Glutamatergic neuron (in vitro differentiated cells): ENCODE measurements at places on chromosomes 13 and 19. TPM values are rescaled to one million over a fixed set of nuclear protein-coding genes. Genes with fewer than 3 reads are reported as not detected.

The POLRMT gene
- total RNA-seq, result 79.9 TPM

- DNase-seq, result no peak
These were observed 10.1 kb downstream of the FOSB start for GRCh38 chr19:45477713-45478453.

The IGFL2 gene
- total RNA-seq, result not detected

The S1PR4 gene
- total RNA-seq, result not detected

The ZNF493 gene
- 56.4 TPM for total RNA-seq

The NANOS2 gene
- not detected for total RNA-seq

The TPRX2 gene
- total RNA-seq, result not detected

The CGB3 gene
- not detected for total RNA-seq

- DNase-seq, result no peak
These were observed 13.0 kb upstream of the ZNF460 start for GRCh38 chr19:57267291-57267690.

The MYPOP gene
- 7.1 TPM for total RNA-seq

DNA sequence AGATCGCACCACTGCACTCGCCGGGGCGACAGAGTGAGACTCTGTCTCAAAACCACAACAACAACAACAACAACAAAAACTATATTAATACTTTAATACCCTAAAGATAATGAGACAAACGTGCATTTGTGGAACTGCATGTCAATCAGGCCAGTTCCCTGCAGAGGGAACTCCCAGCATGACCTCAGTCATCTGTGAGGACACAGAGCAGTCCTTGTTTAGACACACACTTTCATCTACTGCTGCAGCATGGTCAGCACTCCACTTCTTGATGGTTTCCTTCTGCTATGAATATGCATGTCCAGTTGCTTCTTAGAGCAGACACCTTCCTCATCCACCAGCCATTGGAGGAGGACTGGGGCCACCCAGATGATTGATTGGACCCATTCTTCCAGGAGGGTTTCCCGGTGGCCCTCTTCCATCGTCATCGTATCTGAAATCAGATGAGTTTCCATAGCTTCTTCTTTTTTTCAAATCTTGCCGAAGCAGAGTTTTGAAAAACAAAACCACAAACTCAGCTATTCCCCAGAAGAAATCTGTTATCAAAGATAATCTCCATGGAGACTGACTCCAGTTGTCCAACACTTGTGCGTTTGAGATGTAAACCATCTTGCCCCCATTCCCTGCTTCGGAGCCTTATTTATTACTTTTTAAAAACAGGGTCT, 26.5 kb downstream of the ZNF607 start:
- DNase-seq, result no peak

- no peak for DNase-seq
These were observed 115.3 kb downstream of the LRCH1 start for GRCh38 chr13:46668302-46668720.

GRCh38 chr13:30881191-30881651, 24.9 kb upstream of the MEDAG start:
- DNase-seq, result no peak

DNA sequence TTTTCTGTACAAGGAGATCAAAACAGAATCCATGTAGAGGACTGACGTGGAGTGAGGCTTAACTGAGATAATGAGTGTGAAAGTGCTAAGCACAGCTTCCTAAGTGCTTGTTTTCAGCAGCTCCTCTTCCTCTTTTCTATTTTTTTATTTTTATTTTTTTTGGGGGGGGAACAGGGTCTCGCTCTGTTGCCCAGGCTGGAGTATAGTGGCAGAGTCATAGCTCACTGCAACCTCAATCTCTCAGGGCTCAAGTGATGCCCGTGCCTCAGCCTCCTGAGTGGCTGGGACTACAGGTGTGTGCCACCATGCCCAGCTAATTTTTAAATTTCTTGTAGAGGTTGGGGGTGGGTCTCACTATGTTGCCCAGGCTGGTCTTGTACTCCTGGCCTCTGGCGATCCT, 5.6 kb upstream of the FOSB start:
- DNase-seq, result no peak

The QPCTL gene
- 2.6 TPM for total RNA-seq

GRCh38 chr19:51479531-51480331, 1.4 kb downstream of the CEACAM18 start:
- no peak for DNase-seq
